Activated CD8-positive, alpha-beta T cell treated with anti-CD3 and anti-CD28 coated beads for 36 hours (primary cell): ENCODE measurements at places on chromosomes 13 and 19.

DNA sequence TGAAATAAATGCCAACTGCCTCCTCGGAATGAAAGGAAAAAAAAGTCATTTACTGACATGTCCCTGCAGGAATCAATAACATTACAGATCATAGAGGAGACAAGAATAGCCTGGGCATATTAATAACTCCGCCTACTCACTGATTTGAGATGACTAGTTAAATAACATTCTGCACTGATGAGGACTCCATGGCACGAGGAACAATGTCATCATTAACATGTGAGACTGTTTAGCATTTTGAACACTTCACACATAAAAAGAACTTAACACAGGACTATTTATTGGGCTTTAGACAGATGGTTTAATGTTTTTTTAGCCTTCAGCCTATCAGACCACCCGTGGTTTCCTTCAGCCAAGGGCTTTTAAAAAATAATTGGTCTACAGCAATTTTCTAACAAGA, 170.1 kb downstream of the OLFM4 start:
- no peak for DNase-seq

DNA sequence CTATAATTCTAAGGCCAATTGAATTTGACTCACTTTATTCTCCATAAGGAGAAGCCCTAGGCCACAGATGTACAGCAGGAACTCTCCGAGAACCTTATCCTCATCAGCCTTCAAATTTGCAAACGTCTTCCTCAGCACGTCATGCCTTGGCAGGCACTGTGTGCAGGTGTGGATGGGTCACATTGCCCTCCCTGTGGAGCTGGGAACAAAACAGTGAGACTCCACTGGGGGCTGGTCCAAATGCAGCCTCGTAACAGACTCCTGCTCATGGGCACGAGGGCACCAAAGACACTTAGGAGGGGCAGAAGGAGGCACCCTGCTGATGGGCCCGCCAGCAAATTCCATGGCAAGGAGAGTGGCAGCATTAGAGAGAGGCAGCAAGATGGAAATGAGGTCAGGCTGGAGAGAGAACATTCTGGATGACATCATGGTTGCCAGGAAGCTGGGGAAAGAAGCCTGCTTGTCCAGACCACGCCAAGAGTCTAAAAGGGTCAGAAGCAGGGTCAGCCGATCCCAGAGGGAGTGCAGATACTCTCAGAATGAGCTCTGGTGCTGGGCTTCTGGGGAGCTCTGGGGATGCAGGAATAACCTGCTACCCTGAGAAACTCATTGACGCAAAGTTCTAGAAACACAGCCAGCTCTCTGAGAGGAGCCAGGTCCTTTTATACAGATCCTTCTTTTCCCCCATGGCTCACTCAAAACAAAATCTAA, 242.2 kb downstream of the B3GLCT start:
- no peak for DNase-seq

DNA sequence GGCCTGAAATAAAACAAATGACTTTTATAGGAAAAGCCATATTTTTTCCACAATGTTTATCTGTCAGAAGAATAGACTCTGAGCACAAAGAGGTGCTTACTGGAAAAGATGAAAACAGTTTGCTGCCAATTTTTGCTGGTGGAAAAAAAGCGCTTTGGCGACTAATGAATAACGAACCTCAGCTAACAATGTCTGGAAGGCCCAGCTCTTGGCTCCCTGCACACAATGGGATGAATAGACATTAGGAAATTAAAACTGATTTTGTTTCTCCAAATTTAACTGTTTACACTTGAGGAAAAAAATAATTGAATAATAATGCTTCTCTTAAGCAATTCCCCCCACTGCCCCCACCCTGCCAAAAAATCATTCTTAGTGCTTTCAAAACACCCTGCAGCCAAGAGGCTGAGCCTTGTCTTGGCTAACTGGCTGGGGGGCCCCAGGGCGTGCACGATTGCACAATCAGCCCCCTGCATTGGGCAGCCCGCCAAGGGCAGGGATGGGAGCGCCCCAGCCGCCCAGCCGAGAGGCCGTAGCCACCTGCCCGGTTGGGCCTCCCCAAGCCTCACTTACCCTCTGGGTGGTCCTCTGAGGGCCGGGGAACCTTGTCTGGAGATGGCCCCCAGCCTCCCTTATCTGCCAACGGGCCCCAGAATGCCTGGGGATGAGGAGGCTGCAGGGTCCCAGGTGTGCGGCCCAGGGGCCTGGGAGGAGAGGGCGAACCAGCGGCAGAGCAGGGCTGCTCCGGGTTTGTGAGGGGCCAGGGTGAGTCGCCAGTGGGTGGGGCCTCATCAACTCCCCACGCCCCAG, 16.8 kb downstream of the CEBPG start:
- no peak for DNase-seq

- DNase-seq, result no peak
These were observed 1700.1 kb upstream of the PRR20A start for GRCh38 chr13:55440465-55441085.

DNA sequence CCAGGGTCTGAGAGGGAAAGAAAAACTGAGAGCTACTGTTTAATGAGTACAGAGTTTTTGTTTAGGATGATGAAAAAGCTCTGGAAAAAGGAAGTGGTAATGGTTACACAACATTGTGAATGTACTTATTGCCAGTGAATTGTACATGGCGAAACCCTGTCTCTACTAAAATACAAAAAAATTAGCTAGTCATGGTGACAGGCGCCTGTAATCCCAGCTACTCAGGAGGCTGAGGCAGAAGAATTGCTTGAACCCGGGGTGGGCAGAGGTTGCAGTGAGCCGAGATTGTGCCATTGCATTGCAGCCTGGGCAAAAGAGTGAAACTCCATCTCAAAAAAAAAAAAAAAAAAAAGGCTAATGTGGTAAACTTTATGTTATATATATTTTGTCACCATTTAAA, 96.3 kb downstream of the VWA8 start:
- DNase-seq, result no peak

DNA sequence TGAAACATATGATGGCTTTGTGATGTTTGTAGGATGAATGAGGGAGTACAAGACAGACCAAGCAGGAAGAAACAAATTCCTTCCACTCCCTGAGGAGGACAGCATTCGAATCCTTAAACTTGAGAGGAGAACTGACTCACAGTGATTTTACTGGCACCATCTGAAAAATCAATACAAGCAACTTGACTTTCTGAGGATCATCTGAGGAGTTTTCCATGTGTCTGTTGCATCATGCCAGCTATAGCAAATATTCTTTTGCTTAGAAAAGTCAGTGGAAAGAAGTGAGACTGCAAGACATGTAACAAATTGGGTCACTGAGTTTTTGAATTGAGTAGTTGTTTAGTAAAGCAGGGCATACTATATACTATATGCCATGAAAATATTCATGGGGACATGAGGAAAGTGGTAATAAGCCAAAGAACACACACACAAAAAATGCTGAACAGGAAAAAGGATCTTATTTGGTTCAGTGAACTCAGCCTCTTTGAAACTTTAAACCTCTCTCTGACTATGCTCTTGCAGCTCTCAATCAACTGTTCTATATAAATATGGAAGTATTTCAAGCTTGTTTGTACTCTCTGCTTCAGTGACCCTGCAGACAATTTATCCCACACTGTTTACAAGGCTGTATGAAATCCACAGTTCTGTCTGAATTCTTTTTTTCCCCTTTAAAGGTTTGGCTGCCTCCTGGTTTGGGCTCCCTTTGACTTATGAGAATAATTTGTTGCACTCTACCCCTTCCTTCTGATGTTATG, 35.5 kb downstream of the SERTM1 start:
- no peak for DNase-seq
